ENCODE measurements at places on chromosomes 3 and 15.
A peak's percentile ranks its signal among the peaks of the same experiment; 100 is the strongest.

- no peak for DNase-seq
These were observed 61.7 kb upstream of the AKAP13 start for GRCh38 chr15:85318732-85319076.

DNA sequence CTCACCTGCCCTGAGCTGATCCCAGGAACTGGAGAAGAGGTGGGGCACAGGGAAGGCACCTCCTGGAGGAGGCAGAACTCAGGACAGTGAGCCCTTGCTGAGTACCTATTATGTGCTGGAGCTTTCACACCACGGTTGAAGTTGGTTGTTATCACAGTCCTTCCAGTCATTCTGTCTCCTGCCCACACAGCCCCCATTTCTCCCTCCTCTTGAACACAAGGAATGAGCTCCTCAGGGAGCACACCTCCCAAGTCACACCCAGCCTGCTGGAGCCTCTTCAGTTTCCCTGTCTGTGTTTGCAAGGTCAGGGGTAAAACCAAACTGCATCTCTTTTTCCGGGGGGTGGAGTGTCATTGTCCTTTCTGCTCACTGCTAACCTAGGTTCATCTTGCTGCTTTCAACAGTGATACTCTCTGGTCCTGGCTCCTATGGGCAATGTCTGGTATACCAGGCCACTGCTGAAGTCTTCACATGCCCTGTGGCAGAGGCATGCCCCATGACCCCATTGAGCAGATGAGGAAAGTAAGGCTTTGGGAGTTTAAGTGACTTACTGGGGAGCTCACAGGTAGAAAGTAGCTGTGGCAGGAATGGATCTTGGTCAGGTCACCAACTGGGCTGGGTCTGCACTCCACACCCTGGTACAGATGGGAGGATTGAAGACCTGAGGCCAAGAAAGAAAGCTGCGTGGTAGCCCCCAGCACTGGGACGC lies 30.0 kb downstream of the C3orf18 start:
- DNase-seq = no peak

GRCh38 chr3:151900460-151900859 lies 27.0 kb downstream of the SUCNR1 start:
- no peak for DNase-seq

DNA sequence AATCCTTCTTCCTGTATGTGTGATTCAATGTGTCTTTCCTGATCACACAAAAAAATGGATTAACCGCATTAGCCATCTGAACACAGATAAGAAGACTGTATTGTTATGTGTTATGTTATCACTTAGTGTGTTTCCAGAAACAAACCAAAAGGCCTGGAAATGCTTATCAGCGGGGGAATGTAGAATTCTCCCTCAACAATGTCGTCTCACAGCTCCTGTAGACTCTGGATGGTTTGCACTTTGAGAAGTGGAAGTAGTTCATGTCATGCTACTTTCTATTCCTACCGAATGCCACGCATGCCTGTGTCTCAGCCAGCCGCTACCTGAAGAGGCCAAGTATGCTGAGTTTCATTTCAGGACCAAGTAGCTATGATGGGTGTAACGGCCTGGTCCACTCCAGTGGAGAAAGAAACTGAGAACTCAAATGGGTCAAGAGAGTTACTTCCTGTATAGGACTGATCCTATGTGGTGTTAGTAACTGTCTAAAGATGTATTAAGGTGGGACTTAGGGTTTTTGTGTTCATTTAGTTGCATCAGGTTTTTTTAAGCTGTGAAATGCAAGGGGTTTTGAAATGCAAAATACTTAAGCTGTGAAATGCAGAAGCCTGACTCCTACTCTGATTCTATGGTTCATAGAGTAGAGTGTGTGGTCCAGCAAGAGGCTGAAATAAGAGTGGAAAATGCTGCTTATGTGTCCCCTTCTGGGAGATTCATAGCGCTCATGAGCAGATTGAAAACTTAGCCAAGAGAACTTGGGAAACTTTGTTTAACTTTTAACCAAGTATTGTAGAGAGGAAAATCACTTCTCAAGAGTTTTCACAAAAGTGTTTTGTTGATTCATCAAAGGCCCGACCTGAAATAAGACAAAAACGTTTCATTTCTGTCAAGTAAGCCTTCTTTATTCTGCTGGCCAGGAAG lies 118.5 kb upstream of the LMOD3 start:
- DNase-seq = no peak

DNA sequence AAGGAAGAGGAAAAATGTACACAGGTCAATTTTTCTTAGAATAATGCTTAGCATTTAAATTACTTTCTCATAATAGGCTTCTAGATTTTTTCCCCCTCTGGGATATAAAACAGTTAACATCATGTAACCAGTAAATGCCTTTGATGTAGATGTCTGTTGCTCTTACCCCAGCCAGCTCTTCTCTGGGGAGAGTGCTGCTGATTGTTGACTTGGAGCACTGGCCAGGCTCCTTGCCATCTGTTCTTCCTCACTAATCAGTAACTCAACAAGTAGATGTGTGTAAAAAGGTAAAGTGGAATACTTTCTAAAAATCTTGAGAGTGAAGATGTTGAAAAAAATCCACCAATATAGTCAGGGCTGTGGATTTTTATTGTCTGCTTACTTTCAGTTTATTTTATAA lies 42.2 kb downstream of the RIOX2 start:
- no peak for DNase-seq

- peak; percentile 47 for DNase-seq
These were observed at the start of gene ONECUT1 for GRCh38 chr15:52790169-52790708. TSS of gene ONECUT1 (minus strand) at chr15:52790336. CDS start at chr15:52789884, 452 bp downstream.

GRCh38 chr3:140397847-140398246 lies 280.0 kb upstream of the TRIM42 start:
- DNase-seq = no peak

- DNase-seq = no peak
These were observed 18.2 kb upstream of the ACOX2 start for GRCh38 chr3:58555203-58555602.

GRCh38 chr15:101617390-101617965 lies 34.7 kb downstream of the TM2D3 start:
- DNase-seq = no peak

All from stimulated activated CD4-positive, alpha-beta T cell treated with anti-CD3 and anti-CD28 coated beads, Interleukin-15, amount 100 ng/mL, for 1 hour (primary cell).